Activated CD4-positive, CD25-positive, alpha-beta regulatory T cell treated with anti-CD3 and anti-CD28 coated beads, Interleukin-2, amount 50 U/mL, for 72 hours (primary cell): ENCODE measurements at places on chromosomes 7 and 10.

GRCh38 chr7:26398427-26398755 is 106.7 kb downstream of the SNX10 start:
- DNase-seq = no peak

DNA sequence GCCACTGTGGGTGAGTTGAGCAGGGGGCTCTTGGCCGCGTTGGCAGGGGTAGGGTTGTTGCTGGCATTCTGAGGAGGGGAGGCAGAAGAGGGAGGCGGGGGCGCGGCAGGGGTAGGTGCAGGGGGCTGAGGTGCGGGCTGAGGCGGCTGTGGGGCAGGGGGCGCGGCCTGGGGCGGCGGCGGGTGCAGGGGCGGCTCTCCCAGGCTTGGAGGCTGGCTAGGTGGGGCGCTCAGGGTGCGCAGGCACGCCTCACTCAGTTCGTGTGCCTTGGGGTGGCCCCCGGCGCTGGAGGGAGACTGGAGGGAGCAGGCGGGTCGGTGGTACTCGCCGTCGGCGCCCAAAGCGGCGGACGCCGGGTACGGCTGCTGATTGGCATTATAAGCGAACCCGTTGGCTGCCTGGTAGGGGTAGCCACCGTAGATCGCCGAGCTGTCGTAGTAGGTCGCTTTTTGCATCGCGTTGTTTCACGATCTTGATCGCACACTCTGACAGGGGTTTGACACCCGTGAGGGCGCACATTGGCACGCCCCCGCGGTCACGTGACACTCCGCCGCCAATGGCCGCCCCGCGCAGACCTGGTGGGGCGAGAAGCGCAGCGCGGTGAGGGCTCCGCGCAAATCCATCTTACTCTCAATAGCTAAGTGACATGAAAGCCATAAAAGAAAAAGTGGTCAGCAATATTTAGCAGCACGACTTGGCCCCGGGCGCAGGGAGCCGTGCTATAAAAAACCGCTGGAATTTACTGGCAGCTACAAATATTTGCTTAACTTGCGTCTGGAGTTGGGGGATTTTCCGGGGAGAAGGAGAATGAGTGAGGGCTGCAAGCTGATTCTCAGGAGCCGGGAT is 7.9 kb upstream of the HOXA2 start:
- no peak for DNase-seq

DNA sequence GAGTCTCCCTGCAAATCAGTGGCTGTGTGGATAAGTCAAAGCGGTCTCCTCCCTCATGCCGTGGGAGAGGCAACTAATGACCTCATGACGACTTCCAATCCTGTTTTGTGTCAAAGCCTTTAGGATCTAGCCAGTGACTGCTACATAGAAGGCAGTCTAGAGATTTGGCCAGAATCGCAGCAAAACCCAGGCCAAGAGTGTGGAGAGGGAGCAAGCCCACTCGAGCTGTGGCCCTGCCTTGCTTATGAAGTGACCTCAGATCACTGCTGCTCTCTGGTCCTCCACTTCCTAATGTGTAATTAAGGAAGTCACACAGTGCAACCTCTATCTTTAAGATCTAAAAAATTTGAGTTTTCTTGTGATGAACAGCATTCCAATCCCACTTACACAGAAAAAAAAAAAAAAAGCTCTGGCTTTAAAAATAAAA is 296.7 kb upstream of the KLF6 start:
- no peak for DNase-seq

DNA sequence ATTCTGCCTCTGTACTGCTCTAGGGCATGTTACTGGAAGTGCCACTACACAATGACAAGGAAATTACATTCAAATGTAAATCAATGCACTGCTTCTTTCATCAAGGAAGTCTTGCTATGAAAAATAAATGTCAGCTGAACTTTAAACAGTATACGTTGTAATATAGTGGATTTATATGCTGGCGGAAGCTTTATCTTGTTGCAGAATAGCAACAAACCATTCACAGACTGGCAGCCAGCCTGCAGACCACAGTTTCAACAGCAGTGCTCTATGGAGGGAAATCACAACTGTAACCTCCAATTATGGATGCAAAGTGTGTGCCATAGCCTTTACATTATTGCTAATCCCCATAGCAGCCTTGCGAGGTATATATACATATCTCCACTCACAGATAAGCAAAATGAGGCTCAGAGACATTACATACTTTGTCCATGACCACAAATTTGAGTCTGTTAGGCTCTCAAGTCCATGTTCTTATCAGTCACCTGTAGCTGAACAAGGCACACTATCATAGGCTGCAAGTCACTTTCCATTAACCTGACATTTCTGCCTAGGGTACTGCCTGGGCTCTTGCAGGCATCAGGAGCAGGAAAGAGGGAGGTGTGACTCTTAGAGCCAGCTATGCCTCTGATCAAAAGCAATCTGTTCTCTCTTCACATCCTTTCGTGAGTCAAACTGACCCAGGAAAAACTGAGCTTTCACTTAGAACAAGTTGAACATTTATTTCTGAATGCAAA is 22.6 kb downstream of the COL28A1 start:
- no peak for DNase-seq

- DNase-seq = peak; percentile 40
Measured at GRCh38 chr10:13099144-13099665, 758 bp upstream of the OPTN start.

DNA sequence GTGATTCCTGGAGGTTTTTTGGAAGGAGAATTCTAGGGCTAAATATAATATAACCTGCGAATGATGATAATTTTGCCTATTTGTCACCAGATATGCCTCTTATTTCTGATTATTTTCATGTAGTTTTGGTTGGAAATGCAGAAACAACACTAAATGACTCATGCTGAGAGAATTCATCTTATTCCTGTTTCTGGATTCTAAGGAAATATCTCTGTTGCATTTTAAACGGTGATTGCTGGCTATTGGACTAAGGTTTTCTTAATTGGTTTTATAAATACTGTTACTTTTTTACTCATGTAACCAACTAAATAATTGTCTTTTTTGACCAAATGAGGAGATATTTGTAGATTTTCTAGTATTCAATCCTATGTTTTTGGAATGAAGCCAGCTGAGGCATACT is 204.9 kb upstream of the NPSR1 start:
- DNase-seq = no peak
